ENCODE measurements at places on chromosomes 16 and 17.

- DNase-seq: peak; percentile 65
Observed at GRCh38 chr17:68200689-68201417, 47.0 kb upstream of the AMZ2 start.

GRCh38 chr17:15377616-15378015, 36.2 kb upstream of the TEKT3 start:
- no peak for DNase-seq

- DNase-seq: no peak
Observed at GRCh38 chr16:14263011-14263410, 191.9 kb downstream of the MRTFB start.

GRCh38 chr17:34435182-34435928, 72.3 kb upstream of the CCL1 start:
- no peak for DNase-seq

DNA sequence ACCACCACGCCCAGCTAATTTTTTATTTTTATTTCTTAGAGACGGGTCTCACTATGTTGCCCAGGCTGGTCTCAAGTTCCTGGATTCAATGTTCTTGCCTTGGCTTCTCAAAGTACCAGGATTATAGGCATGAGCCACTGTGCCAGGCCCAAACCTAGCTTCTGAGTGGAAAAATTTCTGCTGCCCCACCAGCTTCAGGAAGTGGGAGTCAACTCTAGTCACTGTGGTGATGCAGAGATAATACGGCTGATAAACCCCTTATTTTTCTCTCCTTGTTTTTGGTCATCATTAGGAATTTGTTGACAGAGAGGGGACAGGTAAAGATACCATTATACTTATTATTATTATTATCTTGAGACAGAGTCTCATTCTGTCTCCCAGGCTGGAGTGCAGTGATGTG, 27.8 kb upstream of the PHOSPHO1 start:
- no peak for DNase-seq

- no peak for DNase-seq
Observed at GRCh38 chr16:28126684-28127620, 63.4 kb upstream of the GSG1L start.

DNA sequence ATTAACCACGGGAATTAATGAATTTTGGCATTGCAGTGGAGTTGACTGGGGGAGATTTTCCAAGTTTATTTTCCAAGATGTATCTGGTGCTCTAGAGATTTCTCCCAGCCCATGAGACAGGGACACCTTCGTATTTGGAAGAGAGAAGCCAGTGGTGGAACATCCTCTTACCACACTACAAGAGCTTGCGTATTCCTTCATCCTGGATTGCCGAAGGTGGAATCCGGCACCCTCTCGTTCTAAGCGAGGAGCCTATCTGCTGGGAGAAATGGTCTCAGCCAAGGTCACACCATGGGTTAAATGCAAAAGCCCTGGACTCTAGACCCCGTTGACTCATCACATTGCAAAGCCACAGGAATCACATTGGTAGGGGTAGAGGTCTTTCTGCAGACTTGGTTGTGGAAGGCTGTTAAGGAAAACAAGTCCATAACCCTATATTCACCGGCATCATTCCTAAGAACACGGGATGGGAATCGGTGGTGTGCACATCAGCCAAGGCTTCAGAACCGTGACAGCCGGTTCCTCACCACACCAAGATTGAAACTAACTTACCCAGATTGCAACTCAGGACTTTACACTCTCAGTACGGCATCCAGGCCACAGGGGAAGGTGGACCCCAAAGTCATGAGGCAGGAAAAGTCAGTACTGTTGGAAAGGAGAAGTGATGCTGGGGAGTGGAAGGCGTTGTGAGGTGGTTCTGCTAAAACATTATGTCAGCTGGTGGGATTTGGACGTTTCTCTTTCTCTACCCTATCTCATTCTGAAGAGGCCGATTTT, 259.8 kb downstream of the CPPED1 start:
- DNase-seq: peak; percentile 10

GRCh38 chr17:77404812-77405581, 264.2 kb downstream of the SEC14L1 start:
- peak; percentile 87 for DNase-seq

- DNase-seq: no peak
Observed at GRCh38 chr17:56465886-56466285, 127.6 kb upstream of the NOG start.

- no peak for DNase-seq
Observed at GRCh38 chr17:31724619-31725018, 134.4 kb downstream of the COPRS start.

- no peak for DNase-seq
Observed at GRCh38 chr17:62676231-62676943, 48.9 kb downstream of the MRC2 start.

GRCh38 chr17:48314716-48315115, 115.3 kb downstream of the SKAP1 start:
- no peak for DNase-seq

DNA sequence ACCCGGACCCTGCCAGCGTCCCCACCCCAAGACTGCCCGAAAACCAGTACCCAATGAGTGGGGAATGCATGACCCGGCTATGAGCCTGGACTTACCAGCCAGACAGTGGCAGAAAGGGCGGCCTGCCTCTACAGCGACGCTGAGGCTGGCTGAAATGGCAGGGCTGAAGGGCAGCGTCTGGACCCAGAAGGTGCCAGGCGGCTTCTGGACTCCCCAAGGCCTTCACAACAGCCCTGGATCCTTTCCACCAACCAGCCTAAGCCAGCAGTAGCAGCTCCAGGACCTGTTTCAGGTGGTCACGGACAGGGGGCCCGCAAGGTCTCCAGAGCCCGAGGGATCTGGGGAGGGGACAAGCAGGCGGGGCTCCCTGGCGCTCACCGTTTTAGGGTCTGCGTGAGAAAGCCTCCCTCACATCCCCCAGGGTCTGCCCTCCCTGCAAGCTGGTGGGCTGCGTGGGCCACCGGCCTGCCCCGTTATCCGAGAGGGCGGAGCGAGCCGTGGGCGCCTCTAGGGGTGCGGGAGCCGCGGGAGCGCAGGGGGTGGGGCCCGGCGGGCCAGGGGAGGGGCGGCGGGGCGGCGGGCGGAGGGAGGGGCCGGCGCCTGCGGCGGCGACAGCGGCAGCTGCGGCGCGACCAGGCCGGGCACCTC, at the start of gene RIPOR1:
TSS of gene RIPOR1 (plus strand) at position 608 of the 648 bp plus-strand sequence. CDS start 9,618 bp downstream, outside the sequence.
- peak; percentile 42 for DNase-seq

- DNase-seq: peak; percentile 33
Observed at GRCh38 chr17:15436473-15437302, 30.7 kb downstream of the CDRT4 start.

DNA sequence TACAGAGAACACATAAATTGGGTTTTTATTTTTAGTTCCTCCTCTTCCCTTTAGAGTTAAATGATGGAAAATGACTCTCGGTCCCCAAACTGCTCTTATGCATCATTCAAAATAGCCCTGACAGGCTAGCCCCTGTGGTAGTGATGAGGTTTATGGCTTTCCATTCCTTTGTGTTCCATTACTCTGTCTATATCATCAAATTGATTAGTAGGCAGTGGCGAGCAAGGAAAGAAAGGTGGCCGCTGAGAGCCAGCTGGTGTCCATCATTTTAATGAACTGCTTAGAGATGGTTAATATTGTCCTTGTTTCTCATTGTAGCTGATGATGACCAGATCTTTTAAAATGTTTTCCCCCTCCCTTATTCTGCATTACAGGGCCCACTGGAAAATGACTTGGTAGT, 179.5 kb downstream of the PHKB start:
- no peak for DNase-seq

DNA sequence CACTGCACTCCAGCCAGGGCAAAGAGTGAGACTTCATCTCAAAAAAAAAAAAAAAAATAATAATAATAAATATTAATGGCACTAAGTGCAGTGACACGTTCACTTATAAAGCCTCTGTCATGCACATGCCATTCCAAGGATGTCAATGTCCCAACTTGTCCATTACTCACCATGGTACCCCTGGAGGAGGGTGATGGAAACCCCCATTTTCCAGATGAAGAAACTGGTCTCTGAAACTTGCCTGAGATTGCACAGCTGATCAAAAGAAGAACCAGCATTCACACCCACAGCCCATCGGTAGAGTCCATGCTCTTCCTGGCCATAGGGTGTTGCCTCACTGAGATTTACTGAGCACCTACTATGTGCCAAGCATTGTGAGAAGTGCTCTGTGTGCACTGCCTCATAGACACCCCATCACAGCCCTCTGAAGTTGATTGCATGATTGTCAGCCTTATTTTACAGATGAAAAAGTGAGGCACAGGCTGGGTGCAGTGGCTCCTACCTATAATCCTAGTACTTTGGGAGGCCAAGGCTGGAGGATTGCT, 123.7 kb downstream of the ABCC1 start:
- DNase-seq: peak; percentile 77

DNA sequence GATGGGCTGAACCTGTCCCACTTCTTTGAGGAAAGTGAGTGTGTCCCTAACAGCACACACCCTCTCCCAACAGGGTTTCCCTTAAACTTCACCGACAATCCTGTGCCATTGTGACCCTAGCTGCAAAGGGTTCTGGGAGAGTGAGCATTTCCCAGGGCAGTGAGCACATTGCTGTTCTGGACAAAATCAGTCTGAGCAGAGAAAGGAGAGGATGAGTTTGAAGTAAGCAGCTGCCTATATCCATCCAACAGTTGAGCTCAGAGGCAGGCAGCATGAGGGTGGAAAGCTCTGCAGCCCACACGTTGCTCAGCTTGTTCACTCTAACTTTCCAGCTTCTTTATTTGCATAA, 296.5 kb upstream of the MAF start:
- DNase-seq: no peak

- no peak for DNase-seq
Observed at GRCh38 chr16:24499193-24499814, 40.1 kb upstream of the RBBP6 start.

GRCh38 chr17:82864713-82865248, 25.0 kb upstream of the ZNF750 start:
- DNase-seq: no peak

DNA sequence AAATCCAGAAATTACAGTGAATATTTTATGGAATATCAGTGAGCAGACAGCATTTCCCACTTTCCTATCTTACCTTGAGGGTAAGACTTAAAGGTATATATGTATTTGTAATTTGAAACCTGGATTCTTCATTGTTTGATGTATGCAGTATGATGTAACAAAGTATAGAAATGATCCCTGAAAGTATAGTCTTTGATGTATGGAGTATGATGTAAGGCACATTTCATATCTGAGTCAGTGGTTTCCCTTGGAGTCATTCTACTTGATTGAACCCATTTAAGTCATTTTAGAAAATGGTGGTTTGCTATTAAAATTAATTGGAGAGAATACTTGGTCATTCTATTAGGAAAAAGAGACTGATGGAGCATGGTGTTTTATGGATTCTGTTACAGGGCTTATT, 10.1 kb downstream of the AMZ2 start:
- no peak for DNase-seq

GRCh38 chr17:27218719-27219488, 75.0 kb upstream of the WSB1 start:
- no peak for DNase-seq

DNA sequence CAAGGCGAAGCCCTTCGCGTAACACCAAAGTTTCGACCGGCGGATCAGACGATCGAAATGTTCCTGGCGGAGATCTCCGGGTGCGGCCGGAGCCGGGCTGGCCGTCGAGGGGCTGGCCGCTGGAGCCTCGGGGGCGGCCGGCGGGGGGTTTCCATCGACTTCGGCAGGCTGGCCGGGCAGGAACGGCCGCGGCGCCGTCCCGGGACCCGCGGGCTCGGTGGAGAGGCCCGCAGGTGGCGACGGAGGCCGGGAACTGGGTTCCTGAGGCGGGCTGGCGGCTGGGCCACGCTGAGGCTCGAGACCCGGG, 1.1 kb downstream of the EPOP start:
- DNase-seq: no peak

DNA sequence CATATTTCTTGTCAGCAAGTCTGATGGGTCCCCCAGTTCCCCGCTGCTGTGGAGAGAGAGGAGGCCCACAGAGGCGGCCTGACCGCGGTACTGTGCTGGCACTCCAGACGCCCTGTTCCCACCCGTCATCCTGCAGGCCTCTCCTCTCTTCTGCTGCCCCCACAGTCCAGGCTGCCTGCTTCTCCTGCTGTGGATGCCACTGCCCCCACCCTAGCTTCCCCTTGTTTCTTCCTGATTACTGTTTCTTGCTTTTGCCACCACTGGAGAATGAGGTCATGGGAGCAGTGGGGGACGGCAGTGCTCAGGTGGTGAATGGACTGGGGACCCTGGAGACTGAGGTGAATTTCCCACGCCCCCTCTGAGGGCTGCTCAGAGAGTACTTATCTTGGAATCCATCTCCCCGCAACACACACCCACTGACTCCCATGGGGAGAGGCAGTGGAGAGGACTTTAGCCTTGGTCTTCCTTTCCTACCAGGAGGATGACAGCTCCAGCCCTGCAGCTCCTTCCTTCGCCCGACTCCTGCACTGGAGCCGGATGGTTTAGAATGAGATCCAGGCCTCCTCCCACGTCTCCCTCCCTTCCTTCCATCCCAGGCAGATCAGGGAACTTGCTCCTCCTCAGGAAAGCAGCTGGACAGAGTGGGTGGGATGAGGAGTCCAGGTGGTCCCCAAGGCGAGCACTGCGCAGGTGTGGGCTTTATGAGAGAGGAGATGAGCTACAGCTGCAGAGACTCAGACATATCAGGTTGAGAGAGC, 60.4 kb downstream of the PLXDC1 start:
- DNase-seq: no peak

DNA sequence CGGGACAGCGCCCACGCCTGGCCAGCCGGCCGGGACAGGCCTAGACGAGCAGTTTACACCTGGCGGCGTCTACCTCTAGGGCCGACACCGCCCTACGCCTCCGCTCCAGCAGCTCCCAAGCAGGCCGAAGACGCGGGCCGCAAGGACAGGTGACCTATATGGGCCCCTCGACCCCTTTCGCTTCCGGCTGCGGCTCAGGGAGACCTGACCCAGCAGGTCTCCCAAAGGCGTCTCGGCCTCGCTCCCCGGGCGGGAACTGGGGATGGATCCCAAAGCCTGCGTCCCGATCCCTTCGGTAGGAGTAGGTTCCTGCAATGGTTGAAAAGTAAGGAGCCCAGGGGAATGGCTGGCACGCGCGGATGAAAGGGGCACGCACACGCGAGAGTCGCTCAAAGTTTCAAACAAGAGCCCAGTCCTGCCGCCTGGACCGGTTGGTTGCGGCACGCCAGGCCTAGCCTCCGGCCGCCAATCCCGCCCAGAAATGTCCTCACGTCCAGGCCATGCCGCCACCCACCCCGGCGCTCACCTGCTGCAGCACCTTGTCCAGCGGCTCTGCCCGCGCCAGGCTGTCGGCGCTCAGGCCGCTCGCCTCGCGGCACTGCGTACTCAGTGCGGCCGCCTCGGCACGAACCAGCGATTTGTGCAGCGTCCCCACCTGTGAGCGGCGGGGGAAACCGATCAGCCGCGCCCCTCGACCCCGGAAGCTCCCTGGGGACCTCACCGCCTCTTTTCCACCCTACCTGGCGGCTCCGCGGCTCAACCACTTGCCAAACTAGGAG, 630 bp downstream of the ESRP2 start:
- DNase-seq: no peak

- DNase-seq: peak; percentile 43
Observed at GRCh38 chr17:80826955-80827645, 164.5 kb upstream of the CHMP6 start.

Data from CD14-positive monocyte (primary cell).